ENCODE measurements at places on chromosomes 1 and 21.

GRCh38 chr1:87842156-87842555 is 513.5 kb downstream of the LMO4 start:
- DNase-seq = no peak

GRCh38 chr1:106937104-106937503 is 119.4 kb upstream of the PRMT6 start:
- DNase-seq = no peak

DNA sequence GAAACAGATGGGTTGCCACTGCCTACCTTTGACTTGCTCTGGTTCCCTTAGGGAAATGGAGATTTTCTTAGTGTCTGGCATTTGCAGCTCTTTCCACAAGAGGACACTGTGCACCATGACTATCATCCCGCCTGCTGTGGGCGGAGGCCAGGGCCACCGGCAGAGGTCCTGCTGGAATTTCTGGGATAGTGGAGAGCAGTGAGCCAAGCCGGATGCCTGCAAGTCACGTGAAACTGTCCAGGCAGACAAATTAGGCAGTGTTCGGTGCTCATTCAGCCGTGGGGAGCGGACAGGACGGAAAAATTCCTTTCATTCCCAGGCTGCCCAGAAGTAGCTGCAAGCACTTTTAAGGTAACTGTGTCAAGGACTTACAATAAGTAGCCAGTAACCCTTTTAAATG is 43.4 kb downstream of the IGSF5 start:
- no peak for DNase-seq

DNA sequence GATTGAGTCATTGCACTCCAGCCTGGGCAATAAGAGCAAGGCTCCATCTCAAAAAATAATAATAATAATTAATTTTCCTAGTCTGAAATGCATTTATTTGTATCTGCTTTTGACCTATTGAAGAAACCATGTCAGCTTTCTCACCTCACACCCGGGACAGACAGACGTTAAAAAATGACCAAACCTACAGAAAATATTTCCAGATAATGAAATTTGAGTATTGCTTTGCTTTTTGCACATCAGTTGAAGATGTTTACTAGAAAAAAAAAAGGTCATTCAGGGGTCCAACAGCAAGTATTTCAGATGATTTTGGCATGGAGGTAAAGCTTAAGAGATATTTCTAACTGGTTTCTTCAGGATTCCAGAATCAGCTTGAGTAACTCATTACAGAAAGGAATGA is at the start of gene OR6K6:
OR6K6 (plus strand) TSS at position 301 of the 400 bp plus-strand sequence. CDS start 168 bp downstream, outside the sequence.
- DNase-seq = no peak

- DNase-seq = no peak
Observed at GRCh38 chr1:96487394-96487793, 234.2 kb upstream of the PTBP2 start.

Data from GM13977 (cell line).